Astrocyte of the cerebellum (primary cell): ENCODE measurements at places on chromosomes 7 and 10.

- DNase-seq, result no peak
Observed at GRCh38 chr7:2505401-2505800, 14.2 kb upstream of the LFNG start.

DNA sequence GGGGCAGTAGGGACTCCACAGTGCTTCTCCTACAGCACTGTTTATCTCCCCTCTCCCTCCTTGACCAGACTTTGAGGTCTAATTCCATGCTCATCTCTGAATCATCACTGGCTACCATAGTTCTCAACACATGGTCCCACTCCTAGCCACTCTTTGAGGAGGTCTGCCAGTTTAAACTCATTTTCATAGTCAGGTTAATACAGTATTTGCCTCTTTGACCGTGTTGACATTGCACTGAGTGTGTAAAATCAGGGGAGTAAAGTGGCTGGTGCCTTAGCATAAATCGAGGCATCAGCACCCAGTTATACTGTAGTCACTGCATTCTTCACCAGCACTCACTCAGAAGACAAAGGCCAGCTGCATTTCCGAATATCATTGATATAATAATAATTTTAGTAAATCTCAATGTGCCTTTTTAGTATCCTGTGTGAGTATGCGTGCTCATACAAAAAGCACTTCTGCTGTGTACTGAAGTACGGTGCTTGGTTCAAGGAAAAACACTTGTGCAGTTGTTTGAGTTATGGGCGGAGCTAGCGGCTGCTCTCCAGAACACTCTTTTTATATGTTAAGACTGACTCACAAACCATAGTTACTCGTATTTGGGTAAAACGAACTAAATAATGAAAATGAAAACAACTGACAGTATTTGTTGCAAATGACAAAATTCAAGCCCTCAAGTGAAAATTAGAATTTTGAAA is 89.7 kb downstream of the GALNT11 start:
- DNase-seq, result no peak

- no peak for DNase-seq
Observed at GRCh38 chr7:17319164-17320101, 21.0 kb downstream of the AHR start.

- no peak for DNase-seq
Observed at GRCh38 chr10:4354382-4354812, 471.6 kb upstream of the AKR1E2 start.

- DNase-seq, result peak; percentile 83
Observed at GRCh38 chr7:74032191-74032490, 4.2 kb downstream of the ELN start.

DNA sequence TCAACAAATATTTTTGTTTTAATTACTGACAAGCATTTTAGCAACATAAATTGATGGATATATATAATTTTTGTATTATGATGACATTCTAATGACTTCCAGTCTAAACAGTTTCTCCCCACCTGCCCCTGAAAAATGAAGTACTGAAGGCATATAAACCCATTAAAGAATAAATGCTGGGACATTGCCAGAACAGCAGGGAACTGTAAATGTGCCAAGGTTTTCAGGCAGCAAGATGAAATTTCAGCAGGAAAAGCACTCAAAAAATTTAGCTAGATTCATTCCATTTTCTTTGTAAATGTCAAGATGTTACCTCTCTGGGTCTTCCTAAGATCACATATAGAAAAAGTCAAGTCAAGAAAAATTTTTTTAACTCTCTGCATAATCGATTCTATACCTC is 11.0 kb upstream of the TLL2 start:
- DNase-seq, result peak; percentile 24

DNA sequence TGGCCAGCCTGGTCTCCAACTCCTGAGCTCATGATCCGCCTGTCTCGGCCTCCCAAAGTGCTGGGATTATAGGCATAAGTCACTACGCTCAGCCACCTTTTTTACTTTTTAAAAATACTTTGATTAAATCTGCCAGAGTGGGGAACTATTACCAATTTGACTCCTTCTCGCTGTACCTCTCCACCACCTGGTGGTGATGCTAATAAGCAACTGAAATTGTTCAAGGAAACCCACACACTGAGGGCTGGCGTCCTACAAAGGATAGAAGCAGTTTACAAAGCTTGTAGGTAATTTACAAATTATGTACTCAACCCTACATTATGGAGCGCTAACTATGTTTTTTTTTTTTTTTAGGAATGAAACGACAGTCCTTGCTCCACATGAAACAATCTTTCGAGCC is 111.1 kb downstream of the CPED1 start:
- no peak for DNase-seq

- DNase-seq, result no peak
Observed at GRCh38 chr7:38880035-38880434, 29.0 kb downstream of the VPS41 start.

- no peak for DNase-seq
Observed at GRCh38 chr10:132856869-132857524, 71.0 kb upstream of the NKX6-2 start.

- DNase-seq, result no peak
Observed at GRCh38 chr10:24618401-24618800, 105.3 kb downstream of the ARHGAP21 start.

GRCh38 chr10:84098667-84099066 is 40.6 kb upstream of the GHITM start:
- DNase-seq, result no peak

DNA sequence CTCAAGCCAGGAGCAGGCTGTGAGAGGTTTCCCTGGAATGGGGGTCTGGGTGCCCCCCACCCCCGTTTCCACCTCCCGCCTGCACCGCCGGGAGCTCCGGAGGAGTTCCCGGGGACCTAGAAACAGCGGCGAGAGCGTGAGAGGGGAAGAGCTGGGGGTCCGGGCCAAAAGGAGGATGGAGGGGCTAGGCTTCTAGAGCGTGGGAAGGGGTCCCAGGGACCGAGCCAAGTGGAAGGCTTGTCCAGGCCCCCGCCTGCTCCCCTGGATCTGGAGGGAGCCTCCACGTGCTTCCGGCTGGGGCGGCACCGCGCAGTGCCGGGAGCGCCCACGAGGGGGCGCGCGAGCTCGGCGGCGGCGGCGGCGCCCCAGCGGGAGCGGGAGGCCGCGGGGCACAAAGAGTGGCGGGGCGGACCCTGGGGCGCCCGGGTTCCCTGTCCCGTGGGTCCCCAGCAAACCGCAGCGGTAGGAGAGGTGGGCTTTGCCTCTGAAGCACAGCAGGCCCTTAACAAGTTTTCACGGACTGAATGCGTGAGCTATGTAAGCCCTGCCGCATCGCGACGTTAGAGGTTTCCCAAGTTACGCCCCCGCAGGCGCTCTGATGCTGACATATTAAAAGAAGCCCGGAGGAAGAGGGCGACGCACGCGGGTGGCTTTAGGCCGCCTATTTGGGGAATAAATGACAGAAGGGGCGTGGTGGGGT is 104.4 kb upstream of the LRRC4 start:
- peak; percentile 15 for DNase-seq

- DNase-seq, result no peak
Observed at GRCh38 chr10:16581202-16581601, 59.5 kb upstream of the C1QL3 start.

GRCh38 chr10:32095116-32095733 is 39.0 kb upstream of the KIF5B start:
- DNase-seq, result no peak

DNA sequence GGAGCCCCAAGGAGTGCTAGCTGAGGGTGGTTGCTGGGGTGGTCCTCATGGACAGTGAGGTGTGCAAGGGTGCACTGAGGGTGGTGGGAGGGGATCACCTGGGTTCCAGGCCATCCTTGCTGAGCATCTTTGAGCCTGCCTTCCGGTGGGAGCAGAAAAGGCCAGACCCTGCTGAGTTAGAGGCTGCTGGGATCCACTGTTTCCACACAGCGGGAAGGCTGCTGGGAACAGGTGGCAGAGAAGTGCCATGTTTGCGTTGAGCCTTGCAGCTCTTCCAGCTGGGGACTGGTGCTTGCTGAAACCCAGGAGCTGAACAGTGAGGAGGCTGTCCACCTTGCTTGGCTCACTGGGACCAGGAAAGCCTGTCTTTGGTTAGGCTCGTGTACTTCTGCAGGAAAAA is 34.9 kb downstream of the PRF1 start:
- DNase-seq, result no peak

DNA sequence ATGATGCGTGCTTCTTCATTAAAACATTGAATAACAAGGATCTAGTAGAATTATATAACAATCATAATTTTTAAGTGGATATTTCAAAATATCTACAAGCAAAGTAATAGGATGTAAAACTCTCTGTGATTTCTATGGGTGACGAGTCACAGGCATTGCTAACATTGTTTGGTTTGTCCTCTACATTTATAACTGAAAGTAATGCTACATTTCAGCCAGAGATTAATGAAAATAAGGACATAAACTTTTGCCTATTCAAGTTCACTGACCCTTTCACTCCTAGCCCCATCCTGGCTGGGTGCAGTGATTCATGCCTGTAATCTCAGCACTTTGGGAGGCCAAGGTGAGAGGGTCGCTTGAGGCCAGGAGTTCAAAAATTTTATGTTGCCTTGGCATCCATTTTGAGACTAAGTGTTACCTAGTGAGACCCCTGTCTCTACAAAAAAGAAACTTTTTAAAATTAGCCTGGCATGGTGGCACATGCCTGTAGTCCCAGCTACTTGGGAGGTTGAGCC is 38.4 kb upstream of the HSPA12A start:
- DNase-seq, result no peak

GRCh38 chr10:100508691-100509150 is 10.9 kb downstream of the SEC31B start:
- DNase-seq, result peak; percentile 31

GRCh38 chr10:107054469-107055156 is 109.9 kb downstream of the SORCS1 start:
- no peak for DNase-seq

GRCh38 chr10:24128066-24128730 is 80.7 kb upstream of the KIAA1217 start:
- DNase-seq, result no peak

- DNase-seq, result no peak
Observed at GRCh38 chr10:90484518-90484917, 373.3 kb downstream of the HTR7 start.

GRCh38 chr10:45470098-45471012 is 96.3 kb downstream of the ALOX5 start:
- peak; percentile 11 for DNase-seq

DNA sequence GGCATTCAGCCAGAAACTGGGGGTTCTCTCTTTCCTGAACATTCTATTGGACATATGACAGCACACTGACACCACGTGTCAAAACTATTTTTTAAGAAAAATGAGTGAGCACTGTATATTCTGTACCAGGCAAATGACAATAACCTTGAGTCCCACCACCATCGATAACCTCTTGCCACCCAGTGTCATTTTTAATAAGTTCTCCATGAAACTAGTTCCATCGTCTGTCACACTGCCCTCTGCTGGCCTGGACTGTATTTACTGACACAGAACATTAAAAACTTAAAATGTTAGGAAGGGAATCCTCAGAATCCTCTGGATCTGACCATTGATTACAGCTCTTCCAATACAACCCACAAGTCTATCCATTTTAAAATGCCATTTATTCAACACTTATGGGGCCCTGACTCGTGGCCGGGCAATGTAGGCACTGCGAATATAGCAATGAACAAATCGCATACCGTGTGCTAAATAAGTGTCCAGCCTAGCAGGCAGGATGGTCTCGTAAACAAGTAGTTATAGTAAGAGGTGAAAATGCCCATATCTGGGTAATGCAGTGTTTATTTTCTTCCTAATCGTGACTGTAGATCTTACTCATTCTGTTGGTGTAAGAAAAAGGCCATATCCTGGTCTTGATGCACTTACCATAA is 35.9 kb upstream of the CACNB2 start:
- peak; percentile 11 for DNase-seq

DNA sequence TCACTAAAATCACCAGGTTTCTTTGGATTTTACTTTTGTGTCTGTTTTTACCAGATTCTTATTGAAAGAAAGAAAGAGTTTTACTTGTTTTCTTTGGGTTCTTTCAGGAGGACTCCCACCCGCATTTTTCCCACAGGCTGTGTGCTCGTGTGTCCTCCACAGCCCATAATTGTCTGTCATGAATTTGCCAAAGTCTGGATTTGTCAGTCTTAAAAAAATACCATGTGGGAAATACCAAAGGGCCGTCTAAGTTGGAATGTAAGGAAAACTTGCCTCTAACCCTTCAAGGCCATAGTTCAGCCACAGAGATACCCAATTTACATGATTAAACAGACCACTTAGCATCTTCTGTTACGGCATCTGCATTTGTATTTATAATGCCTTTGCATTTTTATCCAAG is 41.3 kb upstream of the INHBA start:
- DNase-seq, result no peak

DNA sequence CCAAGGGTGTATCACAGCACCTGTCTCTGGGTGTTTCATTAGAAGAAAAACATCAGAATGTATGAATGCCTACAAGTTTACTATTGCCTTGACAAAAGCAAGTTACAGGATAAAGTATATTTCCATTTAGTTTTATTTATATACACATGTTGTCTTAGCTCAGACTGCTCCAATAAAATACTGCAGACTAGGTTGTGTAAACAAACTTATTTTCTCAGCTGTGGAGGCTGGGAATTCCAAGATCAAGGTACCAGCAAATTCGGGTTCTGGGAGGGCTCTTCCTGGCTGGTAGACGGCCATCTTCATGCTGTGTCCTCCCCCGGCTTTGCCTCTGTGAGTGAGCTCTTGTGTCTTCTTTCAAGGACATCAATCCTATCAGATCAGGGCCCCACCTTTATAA is 77.1 kb upstream of the UNC5B start:
- no peak for DNase-seq

DNA sequence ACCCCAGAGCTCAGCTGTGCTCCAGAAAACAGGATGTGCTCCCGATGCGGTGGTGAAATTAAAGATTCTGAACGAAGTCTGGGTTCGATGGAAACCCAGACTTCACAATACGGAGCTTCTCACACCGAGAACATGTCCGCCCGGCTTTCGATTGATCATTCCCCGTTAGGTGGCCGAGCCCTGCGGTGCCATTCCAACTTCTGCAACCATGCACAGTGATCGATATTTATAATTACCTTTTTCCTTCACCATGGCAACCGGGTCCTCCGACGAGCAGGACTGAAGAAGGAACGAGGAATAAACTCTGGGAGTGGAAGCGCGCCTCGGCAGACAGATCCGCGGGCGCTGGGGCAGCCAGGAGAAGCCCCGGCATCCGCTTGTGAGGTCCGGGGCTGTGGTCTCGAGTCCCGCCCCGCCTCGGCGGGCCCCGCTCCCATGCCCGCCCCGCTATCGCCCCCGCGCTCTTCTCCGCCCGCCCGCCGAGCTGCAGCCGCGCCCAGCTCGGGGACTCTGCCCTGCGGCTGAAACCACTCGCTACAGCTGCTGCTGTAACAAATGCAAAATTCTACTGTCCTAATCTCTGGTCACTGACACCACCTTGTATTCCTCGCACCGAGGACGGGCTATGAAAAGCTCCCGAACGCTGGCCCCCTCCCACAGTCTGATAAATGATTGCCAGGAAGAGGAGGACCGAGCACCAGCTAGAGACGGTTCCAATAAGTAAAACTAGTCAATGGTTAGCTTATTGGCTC is 26.2 kb downstream of the ABLIM1 start:
- DNase-seq, result no peak

- DNase-seq, result no peak
Observed at GRCh38 chr7:22549667-22550513, 49.9 kb upstream of the STEAP1B start.

DNA sequence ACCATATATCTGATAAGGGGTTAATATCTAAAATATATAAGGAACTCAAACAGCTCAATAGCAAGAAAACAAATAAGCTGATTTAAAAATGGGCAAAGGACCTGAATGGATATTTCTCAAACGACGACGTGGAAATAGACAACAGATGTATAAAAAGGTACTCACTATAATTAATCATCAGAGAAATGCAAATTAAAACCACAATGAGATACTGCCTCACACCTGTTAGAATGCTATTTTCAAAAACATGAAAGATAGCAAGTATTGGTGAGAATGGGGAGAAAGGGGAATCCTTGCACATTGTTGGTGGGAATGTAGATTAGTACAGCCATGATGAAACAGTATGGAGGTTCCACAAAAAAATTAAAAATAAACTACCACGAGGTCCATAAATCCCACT is 163.2 kb downstream of the DKK1 start:
- no peak for DNase-seq
